ENCODE measurements at places on chromosomes 3 and 15.

- peak; percentile 34 for DNase-seq
Measured at GRCh38 chr3:73401616-73402279, 223.0 kb downstream of the PDZRN3 start.

DNA sequence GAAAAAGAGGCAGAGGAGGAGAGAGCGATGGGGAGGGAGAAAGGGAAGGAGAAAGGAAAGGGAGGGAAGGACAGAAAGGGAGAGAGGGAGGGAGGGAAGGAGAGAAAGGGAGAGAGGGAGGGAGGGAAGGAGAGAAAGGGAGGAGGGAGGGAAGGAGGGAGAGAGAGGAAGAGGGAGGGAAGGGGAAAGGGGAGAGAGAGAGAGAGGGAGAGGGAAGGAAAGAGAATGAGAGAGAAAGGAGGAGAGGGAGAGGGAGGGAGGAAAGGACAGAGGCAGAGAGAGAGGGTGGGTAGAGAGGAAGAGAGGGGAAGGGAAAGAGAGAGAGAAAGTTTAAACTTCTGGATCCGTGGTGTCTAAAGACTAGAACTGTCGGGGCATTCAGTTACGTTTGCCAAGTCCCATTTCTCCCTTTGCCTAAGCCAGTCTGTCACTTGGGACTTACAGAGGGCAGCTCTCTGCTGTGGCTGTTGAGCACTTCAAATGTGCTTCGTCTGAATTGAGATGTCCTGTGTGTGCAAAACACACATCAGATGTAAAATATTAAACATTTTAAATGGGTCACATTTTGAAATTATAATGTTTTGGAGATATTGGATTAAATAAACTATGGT lies 62.6 kb downstream of the PLXNA1 start:
- DNase-seq = no peak

DNA sequence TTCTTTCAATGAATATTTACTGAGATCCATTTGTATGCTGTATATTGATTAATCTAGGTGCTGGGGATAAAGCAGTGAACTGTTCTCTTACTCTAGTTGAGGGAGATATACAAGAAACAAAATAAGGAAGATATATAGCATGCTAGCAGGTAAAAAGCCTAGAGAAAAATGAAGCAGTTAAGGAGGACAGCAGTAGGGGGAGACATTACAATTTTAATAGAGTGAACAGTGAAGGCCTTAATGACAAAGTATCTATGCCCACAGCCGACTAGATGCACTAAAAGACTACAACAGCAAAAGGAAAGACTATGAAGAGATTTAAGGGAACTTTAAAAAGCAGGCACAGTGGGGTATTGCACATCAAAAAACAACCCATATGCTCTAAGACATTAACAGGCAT lies 81.4 kb downstream of the XRN1 start:
- no peak for DNase-seq

- DNase-seq = peak; percentile 49
Measured at GRCh38 chr3:45693941-45694521, 4.8 kb downstream of the SACM1L start.

DNA sequence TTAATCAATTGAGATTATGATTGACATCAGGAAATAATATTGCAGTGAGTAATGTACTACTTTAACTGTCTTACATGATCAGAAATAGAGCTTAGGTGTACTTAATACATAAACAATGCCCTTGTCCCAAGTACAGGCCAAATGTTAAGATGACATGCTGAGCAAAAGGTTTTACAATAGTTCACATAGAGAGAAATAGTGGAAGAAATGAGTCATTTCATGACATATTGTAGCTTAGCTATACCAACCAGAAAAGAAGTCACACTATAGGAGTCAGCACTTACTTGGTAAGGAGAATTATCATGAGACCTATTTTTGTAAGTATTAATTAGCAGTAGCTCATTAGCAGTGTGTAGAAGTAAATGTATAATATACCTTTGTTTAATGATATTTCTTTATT lies 96.4 kb upstream of the NANOGP8 start:
- no peak for DNase-seq

DNA sequence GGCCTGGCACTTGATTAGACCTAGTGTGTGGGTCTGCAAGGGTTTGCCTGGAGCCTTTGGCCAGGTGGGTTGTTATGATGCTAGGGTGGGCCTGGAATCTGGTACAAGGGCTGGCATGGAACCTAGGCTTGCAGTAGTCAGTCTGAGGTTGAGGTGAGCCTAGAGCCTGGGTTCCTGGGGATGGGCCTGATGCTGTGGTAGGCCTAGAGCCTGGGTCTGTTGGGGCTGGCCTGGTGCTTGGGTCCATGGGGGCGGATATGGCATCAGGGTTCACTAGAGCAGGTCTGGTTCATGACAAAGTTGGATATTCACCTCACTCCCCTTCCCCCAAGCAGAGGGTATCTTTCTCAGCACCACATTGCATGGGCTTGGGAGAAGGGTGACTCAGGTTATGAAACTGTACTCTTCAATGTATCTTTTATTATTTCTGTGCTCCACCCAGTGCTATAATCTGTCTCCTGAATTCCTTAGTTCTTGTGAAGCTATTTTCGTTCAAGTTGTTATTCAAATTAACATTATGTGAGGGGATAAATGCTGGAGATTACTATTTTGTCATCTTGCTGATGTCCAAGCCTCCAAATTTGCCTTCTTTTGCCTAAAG lies 274.4 kb downstream of the NFKBIZ start:
- no peak for DNase-seq

- DNase-seq = no peak
Measured at GRCh38 chr3:98763076-98763475, at the start of gene ST3GAL6. TSS of gene ST3GAL6 (plus strand) at chr3:98763340. CDS start at chr3:98768441, 5,101 bp downstream.

GRCh38 chr3:69110941-69111546 lies 11.4 kb downstream of the LMOD3 start:
- DNase-seq = no peak

GRCh38 chr15:80489030-80489594 lies 84.9 kb downstream of the ARNT2 start:
- peak; percentile 61 for DNase-seq

GRCh38 chr3:11661827-11662226 lies 18.1 kb upstream of the VGLL4 start:
- no peak for DNase-seq

- DNase-seq = peak; percentile 83
Measured at GRCh38 chr3:52339612-52340011, 23.5 kb downstream of the DNAH1 start.

DNA sequence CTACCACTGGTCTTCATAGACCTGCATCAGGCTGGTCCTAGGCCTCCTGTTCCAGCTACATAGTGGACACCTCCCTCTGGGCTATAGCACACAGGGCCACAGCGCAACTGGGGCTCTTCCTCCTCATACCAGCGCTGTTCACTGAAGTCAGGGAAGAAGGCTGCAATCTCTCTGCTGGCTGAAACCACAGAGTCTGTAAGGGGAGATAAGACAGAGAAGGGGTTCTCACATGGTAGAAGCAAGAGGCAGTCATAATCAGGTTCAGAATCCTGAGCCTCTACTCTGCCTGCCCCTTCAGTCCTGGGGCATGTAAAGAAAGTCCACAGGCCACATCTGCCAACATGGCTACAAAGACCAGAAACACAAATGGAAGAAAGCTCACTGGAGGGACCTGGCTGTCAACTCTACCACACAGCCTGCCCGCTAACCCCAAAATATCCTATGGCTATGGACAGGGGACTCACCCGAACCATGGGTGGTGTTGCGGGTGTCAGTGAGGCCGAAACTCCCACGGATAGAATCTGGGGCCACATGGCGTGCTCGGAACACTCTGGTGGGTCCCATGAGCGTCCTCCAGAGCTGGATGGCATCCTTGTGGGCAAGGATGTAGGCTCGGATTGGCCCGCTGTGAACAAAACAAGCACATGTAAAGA lies 38.7 kb downstream of the SPINK8 start:
- DNase-seq = no peak

GRCh38 chr15:31463521-31464102 lies 137.0 kb downstream of the KLF13 start:
- no peak for DNase-seq

Measured in COLO829 (cell line).